ENCODE measurements at places on chromosomes 7 and 10.
A peak's percentile ranks its signal among the peaks of the same experiment; 100 is the strongest.

GRCh38 chr10:62735464-62736167 lies 68.9 kb upstream of the ADO start:
- no peak for DNase-seq

DNA sequence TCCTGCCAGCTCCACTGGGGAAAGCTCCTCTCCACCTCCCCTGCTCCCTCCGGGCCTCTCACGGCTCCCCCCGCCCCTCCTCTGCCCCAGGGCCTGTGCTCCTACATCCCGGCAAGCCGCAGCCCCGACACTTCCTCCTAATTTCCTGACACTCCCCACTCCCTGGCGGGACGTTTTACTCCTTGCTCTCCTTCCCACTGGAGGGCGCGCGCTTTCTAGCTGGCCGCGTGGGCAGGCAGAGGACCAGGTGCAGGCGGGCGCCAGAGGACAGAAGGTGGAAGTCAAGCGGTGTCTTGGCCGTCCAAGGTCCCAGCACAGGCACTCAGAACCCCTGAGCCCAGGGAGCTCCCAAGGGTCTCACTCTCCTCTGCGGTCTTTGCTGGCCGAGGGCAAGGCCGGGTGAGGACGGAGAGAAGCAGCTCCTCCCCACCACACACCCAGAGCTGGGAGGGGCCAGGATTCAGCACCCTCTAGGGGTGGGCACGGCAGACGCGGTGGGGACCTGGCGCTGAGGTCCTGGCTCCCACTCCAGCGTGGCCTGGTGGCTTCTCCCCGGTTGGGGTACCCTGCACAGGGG lies 19.1 kb downstream of the ADAM8 start:
- no peak for DNase-seq

- DNase-seq, result no peak
Observed at GRCh38 chr7:11607686-11608085, 224.3 kb downstream of the THSD7A start.

- no peak for DNase-seq
Observed at GRCh38 chr7:33973231-33974015, 68.1 kb downstream of the BMPER start.

GRCh38 chr7:22628112-22628511 lies 98.9 kb upstream of the IL6 start:
- DNase-seq, result no peak

DNA sequence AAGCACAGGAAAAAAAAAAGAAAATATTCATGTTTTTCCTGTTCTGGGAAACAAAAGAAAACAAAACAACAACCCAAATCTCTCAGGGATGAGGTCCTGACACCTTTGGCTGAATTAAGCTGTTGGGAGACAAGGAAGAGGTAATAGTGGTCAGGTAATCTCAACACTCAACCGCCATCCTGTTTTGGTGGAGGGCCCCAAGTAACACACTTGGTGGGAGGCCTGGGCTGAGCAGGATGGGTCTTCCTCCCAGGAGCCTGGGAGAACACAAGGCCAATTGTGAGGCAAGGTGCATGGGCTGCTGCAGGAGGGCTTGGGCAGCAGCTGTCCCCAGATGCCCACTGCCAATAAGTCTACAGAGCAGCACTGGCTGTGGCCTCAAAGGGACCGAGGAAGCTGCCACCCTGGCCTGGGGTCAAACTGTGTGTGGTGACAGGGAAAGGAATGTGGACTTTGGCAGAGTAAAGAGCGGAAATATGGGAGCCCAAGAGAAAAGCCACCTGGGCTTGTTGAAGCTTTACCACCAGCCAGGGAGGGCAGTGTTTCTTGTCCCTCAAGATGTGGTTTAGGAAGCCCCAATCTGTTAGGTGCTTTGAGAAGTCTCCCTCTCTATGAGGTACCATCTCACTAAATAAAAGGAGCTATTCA lies 93.5 kb upstream of the SLC25A13 start:
- DNase-seq, result no peak

GRCh38 chr7:118059209-118059608 lies 124.8 kb upstream of the LSM8 start:
- DNase-seq, result no peak

GRCh38 chr7:110205899-110206298 lies 885.0 kb upstream of the LRRN3 start:
- DNase-seq, result no peak

DNA sequence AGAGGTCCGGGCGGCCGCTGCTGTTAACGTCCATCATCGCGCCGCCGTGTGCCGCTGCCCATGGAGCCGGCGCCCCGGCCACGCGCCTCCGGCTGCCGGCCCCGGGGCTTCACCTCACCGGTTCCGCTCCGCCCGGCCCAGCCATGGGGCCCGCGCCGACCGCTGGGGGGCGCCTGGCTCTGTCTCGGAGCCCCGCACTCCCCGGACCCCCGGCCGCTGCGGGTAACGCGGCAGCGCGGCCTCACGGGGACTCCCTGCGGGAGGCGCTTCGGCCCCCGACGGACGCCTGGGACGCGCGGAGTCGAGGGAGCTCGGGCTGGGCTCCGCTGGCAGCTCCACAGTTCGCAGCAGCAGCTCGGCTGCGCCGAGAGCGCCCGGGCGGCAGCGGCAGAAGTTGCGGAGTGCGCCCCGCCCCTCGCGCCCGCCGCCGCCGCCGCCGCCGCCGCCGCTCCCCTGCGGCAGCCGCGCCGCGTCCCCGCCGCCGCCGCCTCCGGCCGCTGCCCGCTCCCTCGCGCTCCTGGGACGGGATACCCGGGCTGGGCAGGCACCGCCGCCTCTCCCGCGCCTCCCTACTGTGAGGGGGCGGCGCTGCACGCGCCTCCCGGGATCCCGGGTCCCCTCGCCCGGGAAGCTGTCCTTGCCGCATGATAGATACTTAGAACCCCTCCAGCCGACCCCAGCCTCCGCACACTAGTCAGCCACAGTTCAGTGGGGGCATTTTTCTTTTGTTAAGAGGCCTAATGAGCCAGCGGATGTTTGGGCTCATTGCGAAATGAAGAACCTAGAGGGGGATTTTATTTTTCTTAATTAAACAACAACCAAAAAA lies at the start of gene HTR7:
TSS of gene HTR7 (minus strand) at position 405 of the 826 bp plus-strand sequence. CDS start at position 37, 368 bp downstream.
- DNase-seq, result peak; percentile 62

GRCh38 chr7:80721883-80722615 lies 83.6 kb downstream of the CD36 start:
- DNase-seq, result no peak

DNA sequence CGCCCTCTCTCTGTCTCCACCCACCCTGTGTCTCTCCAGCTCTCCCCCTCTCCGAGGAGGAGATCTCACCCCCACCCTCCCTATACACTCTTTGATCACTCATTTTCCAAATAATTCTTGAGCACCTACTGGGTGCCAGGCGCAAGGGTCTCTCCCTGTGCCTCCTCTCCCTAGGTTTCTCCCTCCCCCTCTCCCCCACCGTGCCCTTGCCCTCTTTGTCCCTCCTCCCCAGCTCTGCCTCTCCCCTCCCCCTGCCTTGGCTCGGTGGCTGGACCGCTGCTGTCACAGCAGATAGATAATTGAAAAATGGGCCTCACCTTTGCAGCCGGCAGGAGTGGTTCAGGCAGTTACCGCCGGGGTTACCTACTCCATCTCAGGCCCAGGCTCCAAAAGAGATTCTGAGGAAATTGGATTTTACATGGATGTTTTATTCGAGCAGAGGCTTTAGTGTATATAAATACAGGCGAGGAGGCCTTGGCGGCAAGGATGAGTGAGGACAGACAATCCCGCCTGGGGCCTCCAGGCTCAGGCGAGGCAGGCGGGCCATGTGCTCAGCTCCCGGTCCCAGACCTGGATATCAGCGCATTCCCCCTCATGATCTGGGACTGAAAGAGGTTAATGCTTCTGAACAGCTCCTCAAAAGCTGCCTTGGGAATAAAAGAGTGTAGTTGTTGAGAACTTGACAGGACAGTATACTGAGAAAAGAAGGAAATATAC lies 60.8 kb upstream of the BTRC start:
- DNase-seq, result no peak

Measured in neural crest cell (in vitro differentiated cells).